Type B pancreatic cell (in vitro differentiated cells): ENCODE measurements at places on chromosomes 2 and 18.

DNA sequence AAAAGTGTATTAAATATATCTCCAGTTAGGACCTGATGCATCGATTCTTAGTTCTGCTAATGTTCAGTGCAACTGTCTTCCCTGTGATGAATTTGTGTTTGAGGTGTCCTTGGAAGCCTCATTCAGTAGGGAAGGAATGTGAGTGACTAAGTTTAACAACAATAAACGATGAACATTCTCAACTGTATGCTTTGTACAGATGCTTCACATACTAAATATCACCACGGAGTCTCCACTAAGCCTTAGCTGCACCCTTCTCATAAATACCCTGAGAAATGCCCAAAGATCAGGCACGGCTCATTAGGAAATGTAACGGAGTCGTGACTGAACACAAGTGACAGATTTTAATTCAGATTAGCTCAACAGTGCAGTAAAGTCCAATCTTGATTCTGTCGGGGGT lies 24.4 kb upstream of the AGFG1 start:
- H3K36me3 ChIP-seq, result no peaks in the 10 kb centered on the region
- no peak overlapping the region for H3K27ac ChIP-seq
- no peak for DNase-seq
- peaks cover 3% of the 10 kb centered on the region for H3K4me1 ChIP-seq
- H3K27me3 ChIP-seq, result no peaks in the 10 kb centered on the region

GRCh38 chr2:237551071-237551574 lies 15.3 kb upstream of the PRLH start:
- H3K4me3 ChIP-seq, result no peak overlapping the region
- H3K4me1 ChIP-seq, result no peaks in the 10 kb centered on the region
- no peak for DNase-seq
- H3K27ac ChIP-seq, result no peak overlapping the region

DNA sequence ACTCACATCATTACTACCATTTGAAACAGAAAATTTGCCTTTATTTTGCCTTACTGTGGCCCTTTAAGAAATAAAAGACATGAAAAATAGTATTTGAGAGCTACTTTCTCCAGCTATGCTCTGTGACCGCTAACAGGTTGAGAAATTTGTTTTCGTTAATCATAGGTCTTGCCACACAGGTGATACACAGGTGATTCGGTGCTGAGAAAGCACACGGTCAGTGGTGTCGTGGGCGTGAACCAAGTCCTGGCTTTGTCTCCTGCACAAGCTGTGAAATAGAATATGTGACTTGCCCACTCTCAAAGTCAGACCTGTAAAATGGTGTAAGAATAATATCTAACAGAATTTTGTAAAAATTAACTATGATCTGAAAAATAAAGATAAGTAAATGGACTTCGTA lies 155.3 kb upstream of the SLC39A10 start:
- no peak overlapping the region for H3K27ac ChIP-seq
- no peaks in the 10 kb centered on the region for H3K36me3 ChIP-seq
- H3K4me1 ChIP-seq, result peaks cover 5% of the 10 kb centered on the region
- H3K27me3 ChIP-seq, result no peaks in the 10 kb centered on the region
- H3K4me3 ChIP-seq, result no peak overlapping the region
- DNase-seq, result no peak

- peak overlapping the region; percentile 12 for H3K27ac ChIP-seq
- no peaks in the 10 kb centered on the region for H3K36me3 ChIP-seq
- H3K4me1 ChIP-seq, result peaks cover 39% of the 10 kb centered on the region
- DNase-seq, result no peak
Observed at GRCh38 chr2:85999061-85999831, 106.4 kb downstream of the POLR1A start.

DNA sequence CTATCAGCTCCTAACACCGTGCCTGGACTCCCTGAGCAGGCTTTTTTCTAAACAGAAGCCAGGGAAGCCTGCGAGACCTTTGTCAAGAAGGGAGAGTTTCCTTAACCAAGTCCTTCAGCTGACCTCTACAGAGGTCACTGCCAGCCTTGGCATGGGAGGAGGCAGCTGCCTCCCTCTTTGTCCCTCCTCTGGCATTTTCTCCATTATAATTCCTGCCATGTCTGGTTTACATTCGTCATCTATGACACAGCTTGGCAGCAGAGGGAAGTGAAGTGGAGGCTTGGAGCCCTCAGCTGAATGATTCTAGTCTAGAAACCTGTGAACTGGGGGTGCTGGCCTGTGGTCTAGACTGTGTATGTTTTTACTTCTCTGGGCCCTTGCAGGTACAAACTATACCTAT lies 22.5 kb downstream of the LIPG start:
- peaks cover 9% of the 10 kb centered on the region for H3K36me3 ChIP-seq
- H3K27me3 ChIP-seq, result no peaks in the 10 kb centered on the region
- H3K4me3 ChIP-seq, result no peak overlapping the region
- DNase-seq, result no peak

- no peak for DNase-seq
- no peaks in the 10 kb centered on the region for H3K27me3 ChIP-seq
- H3K36me3 ChIP-seq, result peaks cover 10% of the 10 kb centered on the region
- H3K4me1 ChIP-seq, result no peaks in the 10 kb centered on the region
Observed at GRCh38 chr2:232761301-232761907, 15.0 kb downstream of the KCNJ13 start.

- H3K27me3 ChIP-seq, result no peaks in the 10 kb centered on the region
- DNase-seq, result no peak
- H3K4me3 ChIP-seq, result no peak overlapping the region
- peaks cover 8% of the 10 kb centered on the region for H3K4me1 ChIP-seq
Observed at GRCh38 chr18:21316296-21316695, 74.3 kb downstream of the GREB1L start.

DNA sequence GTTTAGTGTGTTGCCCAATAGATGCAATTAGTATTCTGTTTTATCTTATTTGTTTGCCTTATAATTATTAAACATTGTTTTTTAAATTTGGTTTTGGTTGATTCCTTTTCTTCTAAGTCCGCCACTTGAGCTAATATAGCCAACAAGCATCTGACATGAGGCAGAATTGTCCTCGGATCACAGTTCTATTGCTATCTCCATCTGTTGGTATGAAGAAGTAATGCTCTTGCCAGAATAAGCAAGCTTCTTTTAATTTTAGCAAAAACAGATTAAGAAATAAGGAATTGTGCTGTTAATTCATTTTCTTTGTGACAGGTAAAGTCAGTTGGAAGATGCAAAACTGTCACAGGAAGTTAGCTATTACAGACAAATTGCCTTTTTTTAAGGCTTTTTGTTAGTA lies 54.3 kb downstream of the R3HDM1 start:
- H3K27me3 ChIP-seq, result no peaks in the 10 kb centered on the region
- peaks cover 4% of the 10 kb centered on the region for H3K36me3 ChIP-seq
- H3K27ac ChIP-seq, result no peak overlapping the region
- no peak for DNase-seq
- no peak overlapping the region for H3K4me3 ChIP-seq
- H3K4me1 ChIP-seq, result peaks cover 4% of the 10 kb centered on the region

GRCh38 chr2:37191747-37192146 lies 3.3 kb upstream of the SULT6B1 start:
- no peaks in the 10 kb centered on the region for H3K36me3 ChIP-seq
- peaks cover 3% of the 10 kb centered on the region for H3K27me3 ChIP-seq
- H3K4me1 ChIP-seq, result peaks cover 5% of the 10 kb centered on the region
- no peak for DNase-seq

- DNase-seq, result no peak
- H3K36me3 ChIP-seq, result no peaks in the 10 kb centered on the region
- no peak overlapping the region for H3K27ac ChIP-seq
- peaks cover 11% of the 10 kb centered on the region for H3K4me1 ChIP-seq
- H3K27me3 ChIP-seq, result no peaks in the 10 kb centered on the region
- H3K4me3 ChIP-seq, result no peak overlapping the region
Observed at GRCh38 chr2:10245021-10245420, 57.7 kb upstream of the HPCAL1 start.

- no peak overlapping the region for H3K4me3 ChIP-seq
- DNase-seq, result no peak
- no peaks in the 10 kb centered on the region for H3K36me3 ChIP-seq
- no peaks in the 10 kb centered on the region for H3K27me3 ChIP-seq
- H3K27ac ChIP-seq, result no peak overlapping the region
- no peaks in the 10 kb centered on the region for H3K4me1 ChIP-seq
Observed at GRCh38 chr2:139218181-139218580, 438.0 kb upstream of the NXPH2 start.

DNA sequence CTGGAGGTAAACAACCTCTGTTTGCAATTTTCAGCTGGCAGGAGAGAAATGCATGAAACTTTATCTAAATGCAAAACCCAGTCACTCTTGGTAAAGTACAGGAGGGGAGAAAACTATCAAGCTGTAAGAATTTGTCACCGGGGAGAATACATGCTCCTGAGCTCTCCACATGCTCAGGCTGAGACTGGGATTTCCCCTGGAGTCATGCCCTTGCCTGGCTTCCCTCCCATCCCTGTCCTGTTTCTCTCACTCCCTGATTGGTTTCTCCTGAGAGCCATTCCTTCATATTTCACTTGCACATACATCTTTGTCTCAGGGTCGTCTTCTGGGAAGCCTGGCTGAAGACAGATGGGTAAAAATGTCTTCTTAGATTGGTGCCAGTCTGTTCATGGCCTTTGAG lies 52.9 kb upstream of the SPATS2L start:
- peaks cover 3% of the 10 kb centered on the region for H3K27me3 ChIP-seq
- H3K4me3 ChIP-seq, result no peak overlapping the region
- no peaks in the 10 kb centered on the region for H3K36me3 ChIP-seq
- H3K27ac ChIP-seq, result no peak overlapping the region

- H3K27me3 ChIP-seq, result peaks cover 10% of the 10 kb centered on the region
- no peak overlapping the region for H3K4me3 ChIP-seq
- no peaks in the 10 kb centered on the region for H3K4me1 ChIP-seq
- DNase-seq, result no peak
- H3K36me3 ChIP-seq, result no peaks in the 10 kb centered on the region
Observed at GRCh38 chr2:68428126-68428525, 39.0 kb downstream of the FBXO48 start.

DNA sequence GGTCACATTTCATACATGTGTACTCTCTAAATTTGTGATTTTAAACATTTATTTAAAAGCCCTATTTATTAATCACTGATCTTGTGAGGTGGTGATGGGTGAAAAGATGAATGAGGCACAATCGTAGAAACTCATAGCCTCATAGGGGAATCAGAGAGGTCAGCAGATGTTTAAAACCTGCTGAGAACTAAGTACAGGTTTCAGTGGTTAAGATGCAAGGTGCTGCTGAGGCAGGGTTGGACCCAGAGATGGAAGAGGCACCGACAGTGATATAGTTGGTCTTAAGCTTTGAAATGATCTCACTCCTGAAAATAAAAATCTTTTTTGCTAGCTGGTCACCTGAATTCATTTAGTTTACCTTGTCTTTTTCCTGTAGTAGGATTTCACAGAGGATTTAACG lies 49.6 kb downstream of the LINC00305 start:
- no peak for DNase-seq
- H3K27me3 ChIP-seq, result no peaks in the 10 kb centered on the region
- peaks cover 6% of the 10 kb centered on the region for H3K4me1 ChIP-seq
- H3K36me3 ChIP-seq, result no peaks in the 10 kb centered on the region

GRCh38 chr18:23981369-23981980 lies 33.1 kb upstream of the TTC39C start:
- H3K27ac ChIP-seq, result no peak overlapping the region
- H3K36me3 ChIP-seq, result no peaks in the 10 kb centered on the region
- peaks cover 19% of the 10 kb centered on the region for H3K4me1 ChIP-seq
- H3K27me3 ChIP-seq, result peaks cover 19% of the 10 kb centered on the region

DNA sequence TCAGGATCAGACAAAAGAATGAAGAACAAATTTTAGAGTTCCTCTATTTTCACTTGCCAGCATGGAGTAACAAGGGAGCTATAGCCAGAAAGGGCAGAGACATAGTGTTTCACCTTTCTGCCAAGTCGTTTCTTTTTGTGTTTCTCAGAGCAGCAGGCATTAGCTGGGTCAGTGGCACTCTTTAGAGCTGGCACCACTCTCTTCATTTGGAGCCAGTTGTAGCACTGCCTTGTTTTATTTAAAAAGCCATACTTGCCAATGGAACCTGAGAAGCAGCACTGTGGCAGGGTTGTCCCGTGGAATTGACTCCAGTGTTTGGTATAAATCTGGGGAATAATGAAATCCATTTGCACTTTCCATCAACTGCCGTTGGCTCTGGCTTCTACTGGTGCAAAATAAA lies 64.0 kb downstream of the LRRTM4 start:
- H3K27me3 ChIP-seq, result no peaks in the 10 kb centered on the region
- H3K4me3 ChIP-seq, result no peak overlapping the region
- peaks cover 3% of the 10 kb centered on the region for H3K36me3 ChIP-seq
- no peaks in the 10 kb centered on the region for H3K4me1 ChIP-seq
- no peak for DNase-seq
- no peak overlapping the region for H3K27ac ChIP-seq

- no peak overlapping the region for H3K4me3 ChIP-seq
- H3K27ac ChIP-seq, result no peak overlapping the region
- peaks cover 7% of the 10 kb centered on the region for H3K4me1 ChIP-seq
- no peaks in the 10 kb centered on the region for H3K36me3 ChIP-seq
Observed at GRCh38 chr2:19541884-19542283, 183.5 kb upstream of the OSR1 start.

- peaks cover 10% of the 10 kb centered on the region for H3K4me1 ChIP-seq
- H3K36me3 ChIP-seq, result no peaks in the 10 kb centered on the region
- DNase-seq, result no peak
- H3K4me3 ChIP-seq, result peak overlapping the region; percentile 61
- H3K27me3 ChIP-seq, result peaks cover 28% of the 10 kb centered on the region
Observed at GRCh38 chr2:96423291-96423690, 81.9 kb downstream of the NEURL3 start.

DNA sequence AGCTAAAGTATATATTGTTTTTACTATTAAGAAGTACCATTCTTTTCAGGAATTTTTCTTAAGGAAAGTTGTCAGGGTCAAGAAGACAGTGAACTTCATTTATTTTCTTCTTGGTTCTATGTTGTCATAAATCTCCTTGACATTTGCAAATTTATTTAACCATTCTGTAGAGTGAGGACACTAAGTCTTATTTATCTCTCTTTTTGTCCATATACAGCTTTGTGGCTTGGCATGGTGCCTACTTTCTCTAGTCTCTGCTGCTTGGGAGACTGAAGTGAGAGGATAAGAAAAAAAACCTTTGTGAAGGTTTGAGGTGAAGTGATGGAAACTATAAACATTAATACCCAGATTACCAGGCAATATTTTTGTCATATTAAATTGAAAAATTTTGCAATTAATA lies 1389.4 kb downstream of the SUCLG1 start:
- peaks cover 9% of the 10 kb centered on the region for H3K4me1 ChIP-seq
- H3K27me3 ChIP-seq, result peaks cover under 1% of the 10 kb centered on the region
- H3K36me3 ChIP-seq, result no peaks in the 10 kb centered on the region
- H3K4me3 ChIP-seq, result no peak overlapping the region
- DNase-seq, result no peak
- no peak overlapping the region for H3K27ac ChIP-seq
